Stimulated activated CD4-positive, alpha-beta T cell treated with anti-CD3 and anti-CD28 coated beads, Interleukin-12 subunit alpha, Interleukin-12 subunit beta, amount 100 ng/mL, for 48 hours (primary cell): ENCODE measurements at places on chromosomes 11 and 22.

DNA sequence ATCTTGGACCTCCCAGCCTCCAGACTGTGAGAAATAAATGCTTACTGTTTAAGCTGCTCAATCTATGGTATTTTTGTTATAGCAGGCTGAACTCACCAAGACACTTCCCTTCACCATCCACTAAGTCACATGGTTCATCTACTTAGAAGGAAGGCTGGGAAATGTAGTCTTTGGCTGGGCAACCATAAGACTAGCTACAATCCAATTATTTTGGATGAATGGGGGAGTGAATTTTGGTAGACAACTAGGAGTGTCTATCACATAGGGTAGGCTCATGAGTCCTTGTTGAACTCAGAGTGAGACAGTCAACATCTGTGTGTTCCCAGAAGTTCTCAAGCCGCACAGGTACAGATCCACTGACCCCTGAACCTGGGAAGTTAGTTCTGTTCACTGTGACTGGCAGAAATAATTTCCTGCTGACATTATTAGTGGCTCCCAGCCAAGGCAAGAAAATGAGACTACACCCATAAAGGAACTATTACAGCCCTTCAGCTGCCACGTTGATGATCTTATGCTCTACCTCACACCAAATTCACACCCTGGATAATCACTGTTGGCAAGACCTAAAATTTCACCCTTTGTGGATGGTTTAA, 3.1 kb upstream of the SLC35C1 start:
- DNase-seq: no peak

DNA sequence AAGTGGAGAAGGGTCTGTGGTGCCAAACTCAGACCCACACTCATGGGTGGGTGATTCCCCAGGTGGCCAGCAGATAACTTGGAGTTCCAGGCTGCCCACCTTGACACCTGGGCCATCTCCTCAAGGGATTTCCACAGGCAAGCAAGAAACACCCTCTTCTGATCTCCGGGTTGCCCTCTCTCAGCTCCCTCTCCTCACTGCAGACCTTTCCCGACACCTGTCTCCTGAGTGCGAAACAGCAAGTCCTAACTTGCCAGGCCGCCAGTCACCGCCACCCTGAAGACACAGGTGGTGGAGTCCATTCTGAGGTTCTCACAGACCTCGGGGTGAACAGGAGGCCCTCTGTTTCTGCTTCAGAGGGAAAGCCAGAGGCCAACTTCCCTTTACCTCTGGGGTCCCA, 16.6 kb downstream of the GALNT18 start:
- no peak for DNase-seq

DNA sequence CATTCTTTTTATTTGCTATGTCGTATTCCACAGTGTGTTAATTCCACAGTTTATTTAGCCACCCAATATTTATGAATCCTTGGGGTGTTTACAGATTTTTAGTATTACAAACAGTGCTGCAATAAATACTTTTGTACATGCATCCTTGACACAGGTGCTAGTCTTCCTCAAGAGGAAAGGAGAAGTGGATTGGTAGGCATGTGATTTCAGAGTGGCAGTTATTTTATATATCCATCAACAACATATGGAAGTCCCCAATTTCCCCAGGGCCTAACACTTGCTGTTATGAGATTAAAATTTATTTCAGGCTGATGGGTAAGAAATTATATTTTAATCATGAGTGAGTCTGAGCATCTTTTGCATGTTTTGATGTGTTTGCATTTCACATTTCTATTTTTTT, 17.9 kb downstream of the TRIM44 start:
- no peak for DNase-seq

- no peak for DNase-seq
These were observed 33.5 kb downstream of the MYO18B start for GRCh38 chr22:25775531-25775930.
